Progenitor cell of endocrine pancreas (in vitro differentiated cells): ENCODE measurements at places on chromosomes 3 and 15.

DNA sequence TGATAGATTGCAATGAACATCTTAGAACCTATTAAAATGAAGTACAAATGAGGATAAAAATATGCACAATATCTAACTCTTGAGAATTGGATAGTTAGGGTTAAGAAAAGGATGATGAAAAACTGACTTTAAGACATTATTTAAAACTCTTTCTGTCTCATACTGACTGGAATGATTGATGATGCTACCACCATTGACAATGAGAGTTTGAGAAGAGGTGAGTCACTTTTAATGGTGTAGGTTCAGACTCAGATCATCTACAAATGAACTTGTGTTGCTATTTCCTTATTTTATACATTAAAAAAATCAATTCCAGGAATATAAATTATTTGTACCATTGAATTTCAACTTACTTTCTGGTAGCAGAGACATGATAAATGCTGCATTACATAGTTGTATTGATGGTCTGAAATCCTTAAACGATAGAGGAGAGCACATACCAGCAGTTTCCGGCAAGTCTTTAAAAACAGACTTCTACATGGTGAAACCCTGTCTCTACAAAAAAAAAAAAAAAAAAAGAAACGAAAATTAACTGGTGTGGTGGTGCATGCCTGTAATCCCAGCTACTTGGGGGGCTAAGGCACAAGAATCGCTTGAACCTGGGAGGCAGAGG is 409.0 kb downstream of the OTOL1 start:
- DNase-seq, result no peak

DNA sequence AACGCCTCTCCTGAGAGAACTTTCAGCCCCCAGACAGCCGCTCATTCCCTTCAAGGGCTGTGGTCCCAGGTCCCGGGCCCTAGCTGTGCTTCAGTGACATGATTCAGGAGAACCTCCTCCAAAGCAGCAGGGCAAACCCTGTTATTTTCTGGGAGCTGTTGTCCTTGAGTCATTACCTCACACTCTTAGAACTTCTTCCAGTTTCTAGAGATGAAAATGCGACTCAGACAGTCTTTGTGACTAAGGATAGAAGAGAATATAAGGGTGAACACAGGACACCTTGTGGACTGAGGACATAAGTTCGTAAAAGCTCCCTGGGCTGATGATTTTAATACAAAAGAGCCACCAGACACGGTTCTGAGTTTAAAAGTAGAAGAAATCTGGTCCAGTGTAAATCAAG is 203.8 kb downstream of the RORA start:
- DNase-seq, result no peak

DNA sequence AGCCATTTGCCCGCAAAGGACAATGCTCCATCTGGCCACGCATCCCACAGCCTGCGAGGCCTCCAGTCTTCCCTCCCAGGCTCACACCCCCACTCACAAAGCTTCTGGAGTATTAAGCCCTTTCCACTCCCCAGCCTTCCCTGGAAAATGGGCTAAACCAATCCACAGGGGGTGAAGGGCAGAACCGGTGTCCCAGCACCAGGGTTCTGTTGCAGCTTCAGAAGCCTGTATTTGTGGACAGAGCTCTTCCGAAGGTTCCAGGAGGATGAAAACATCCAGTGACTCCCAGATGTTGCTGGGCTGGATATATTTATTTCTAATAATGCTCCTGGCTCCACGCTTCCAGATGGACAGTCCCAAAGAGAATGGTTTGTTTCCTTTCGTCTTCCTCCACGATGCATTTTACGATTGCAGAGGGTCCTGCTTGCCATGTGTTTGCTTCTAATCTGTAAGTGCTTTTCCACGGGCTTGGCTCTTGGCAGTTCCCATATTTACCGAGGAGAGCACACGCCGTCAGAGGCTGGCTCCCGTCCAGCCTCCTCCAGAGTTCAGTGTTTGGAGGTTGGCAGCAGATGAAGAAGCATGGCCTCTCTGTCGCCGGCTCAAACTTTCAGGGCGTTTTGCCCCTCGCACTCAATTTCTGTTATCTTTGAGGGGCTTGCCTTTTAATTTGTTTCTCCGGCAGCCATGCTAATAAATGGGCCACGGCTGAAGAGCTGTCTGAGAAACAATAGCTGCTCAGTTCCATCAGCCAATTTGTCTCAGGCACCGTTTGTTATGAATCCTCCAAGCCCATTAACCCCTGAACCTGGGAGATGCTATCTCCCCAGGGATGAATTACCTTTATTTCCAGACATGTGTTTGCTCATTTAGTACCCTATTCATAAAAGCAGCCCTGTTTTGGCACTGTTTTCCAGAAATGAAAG is 367.9 kb upstream of the PROK2 start:
- no peak for DNase-seq

DNA sequence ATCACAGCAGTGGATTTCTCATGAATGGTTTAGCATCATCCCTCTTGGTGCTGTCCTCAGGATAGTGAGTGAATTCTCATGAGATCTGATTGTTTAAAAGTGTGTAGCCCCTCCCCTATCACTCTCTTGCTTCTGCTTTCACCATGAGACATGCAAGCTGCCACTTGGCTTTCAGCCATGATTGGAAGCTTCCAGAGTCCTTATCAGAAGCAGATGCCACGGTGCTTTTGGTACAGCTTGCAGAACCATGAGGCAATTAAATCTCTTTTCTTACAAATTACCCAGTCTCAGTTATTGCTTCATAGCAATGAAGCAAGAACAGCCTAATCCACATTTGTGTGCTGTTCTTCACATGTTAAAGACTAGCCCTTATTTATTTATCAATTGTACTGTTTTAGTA is 495.2 kb upstream of the EPHA6 start:
- DNase-seq, result no peak

DNA sequence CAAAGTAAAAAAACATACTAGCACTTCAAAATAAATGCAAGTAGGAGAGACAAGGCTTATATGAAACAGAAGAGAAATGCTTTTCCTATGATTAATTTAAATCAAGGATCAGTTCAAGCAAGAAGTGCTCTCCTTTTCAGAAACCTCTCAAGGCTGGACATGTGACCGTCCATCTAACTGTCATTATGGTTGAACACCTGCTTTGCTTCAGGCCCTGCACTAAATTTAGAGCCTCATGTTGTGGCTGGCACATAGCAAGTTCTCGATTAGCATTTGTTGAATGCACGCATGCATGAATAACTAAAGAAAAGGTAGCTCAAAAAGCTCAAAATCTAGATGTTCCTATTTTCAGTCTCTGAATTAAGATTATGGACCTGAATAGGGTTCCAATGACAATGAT is 82.0 kb downstream of the SV2B start:
- DNase-seq, result no peak

DNA sequence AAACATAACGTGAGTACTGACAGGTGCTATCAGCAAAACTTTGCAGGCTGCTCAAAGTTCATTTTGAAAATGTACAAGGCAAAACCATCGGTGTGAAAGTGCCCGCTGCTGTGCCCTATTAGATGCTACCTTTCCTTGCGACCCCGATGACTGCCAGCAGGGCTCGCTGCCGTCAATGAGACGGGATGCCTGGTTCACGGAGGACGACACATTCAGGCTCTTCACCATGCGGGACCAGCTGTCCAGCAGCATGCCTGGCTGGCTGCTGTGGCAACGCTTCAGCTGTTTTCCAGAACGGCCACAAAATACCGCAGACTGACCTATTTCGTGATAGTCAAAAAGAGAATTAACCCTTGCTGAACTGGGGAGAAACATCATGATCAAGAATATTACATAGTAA is 92.7 kb upstream of the OCA2 start:
- DNase-seq, result no peak

DNA sequence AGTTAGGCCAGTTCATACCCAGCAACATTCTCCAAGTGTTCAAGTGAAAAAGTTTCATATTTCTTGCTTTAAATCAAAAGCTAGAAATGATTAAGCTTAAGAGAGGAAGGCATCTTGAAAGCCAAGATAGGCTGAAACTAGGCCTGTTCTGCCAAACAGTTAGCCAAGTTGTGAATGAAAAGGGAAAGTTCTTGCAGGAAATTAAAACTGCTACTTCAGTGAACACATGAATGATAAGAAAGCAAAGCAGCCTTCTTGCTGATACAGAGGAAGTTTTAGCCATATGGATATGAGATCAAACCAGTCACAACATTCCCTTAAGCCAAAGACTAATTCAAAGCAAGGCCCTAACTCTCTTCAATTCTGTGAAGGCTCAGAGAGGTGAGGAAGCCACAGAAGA is 274.7 kb downstream of the TUSC7 start:
- DNase-seq, result no peak

DNA sequence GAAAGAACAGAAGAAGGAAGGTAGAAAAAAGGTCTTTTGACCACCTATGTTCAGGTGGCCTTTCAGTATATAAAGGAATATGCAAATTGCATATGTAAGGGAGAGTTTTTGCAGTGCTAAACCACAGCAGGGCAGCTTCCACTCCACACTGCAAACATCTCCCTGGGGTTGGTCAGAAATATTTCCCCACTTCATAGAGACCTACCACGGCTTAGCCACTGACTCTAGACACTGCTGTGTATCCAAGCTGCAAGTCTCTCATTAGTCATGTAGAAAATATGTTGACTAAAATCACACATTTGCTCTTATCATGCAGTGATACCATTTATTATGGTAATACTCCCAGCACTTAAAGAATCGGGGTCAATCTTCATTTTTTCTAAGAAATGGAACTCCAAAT is 214.9 kb upstream of the NR2F2 start:
- no peak for DNase-seq

GRCh38 chr15:85558848-85559247 is 178.4 kb downstream of the AKAP13 start:
- no peak for DNase-seq

- peak; percentile 46 for DNase-seq
These were observed 7.2 kb upstream of the SCAMP5 start for GRCh38 chr15:74988007-74988800.

- no peak for DNase-seq
These were observed 374.0 kb upstream of the ALCAM start for GRCh38 chr3:104992676-104993075.

DNA sequence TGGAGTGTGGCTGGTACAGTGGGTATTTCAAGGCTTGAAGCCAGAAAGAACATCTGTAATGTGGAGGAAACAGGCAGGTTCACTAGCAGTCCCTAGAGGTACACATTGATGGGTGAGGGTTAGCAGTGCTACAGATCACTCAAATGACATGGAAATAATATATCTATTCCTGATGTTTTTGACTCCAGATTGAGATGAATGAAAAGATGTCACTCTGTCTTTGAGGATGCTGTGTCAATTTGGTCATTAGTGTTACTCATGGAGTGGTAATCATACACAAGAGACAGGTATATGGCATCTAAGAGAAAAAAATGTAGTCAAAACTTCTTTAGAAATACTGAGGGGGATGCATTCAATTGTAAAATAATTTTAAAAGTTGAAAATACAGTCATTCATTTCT is 135.1 kb downstream of the ZIC1 start:
- DNase-seq, result no peak

DNA sequence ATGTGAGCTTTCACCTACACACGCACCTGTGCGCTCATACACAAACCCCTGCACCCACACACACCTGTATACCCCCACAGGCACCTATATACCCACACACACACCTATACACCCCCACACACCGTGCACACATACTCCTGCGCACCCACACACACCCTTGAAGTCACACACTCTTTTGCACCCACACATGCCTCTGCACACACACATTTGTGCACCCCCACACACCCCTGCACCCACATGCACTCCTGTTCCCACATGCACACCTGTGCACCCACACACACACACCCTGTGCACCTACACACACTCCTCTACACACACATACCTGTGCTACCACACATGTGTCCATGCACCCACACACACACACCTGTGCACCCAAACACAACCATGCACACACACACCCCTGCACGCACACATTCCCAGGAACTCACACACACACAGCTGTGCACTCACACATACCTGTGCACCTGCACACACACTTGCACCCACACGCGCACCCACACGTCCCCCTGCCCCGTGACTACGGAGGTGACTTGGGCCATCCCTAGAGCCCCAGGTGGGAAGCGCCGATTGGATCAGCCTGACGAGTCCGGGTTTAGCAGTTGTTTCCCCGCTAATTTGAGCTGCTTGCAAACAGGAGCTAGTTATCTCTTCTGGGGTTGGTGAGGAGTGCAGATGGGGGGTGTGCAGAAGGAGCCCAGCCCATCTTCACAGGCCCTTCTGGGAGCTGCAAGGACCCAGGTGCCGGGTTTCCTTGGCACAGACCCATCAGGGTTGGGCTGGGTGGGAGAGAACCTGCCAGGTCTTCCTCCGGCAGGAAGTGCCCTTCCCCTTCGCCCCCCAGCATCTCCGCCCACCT is 97.8 kb downstream of the CHSY1 start:
- DNase-seq, result no peak

- DNase-seq, result no peak
These were observed 57.3 kb downstream of the ROPN1B start for GRCh38 chr3:126026277-126026751.

DNA sequence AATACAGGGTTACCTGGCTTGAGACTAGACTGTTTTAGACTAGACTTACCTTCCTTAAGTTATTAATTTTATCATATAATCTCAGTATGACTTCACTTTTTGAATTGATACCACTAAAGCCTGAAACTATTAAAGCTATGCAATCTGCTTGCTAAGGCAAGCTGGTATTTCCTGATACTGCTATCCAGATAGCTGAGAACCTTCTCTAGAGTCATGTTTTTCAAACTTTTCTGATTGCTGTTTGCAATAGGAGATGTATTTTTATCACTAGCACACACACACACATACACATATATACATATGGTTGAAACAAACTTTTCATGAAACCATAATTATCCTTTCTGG is 9.3 kb upstream of the MAGI1 start:
- DNase-seq, result no peak

- no peak for DNase-seq
These were observed 9.2 kb downstream of the ASB14 start for GRCh38 chr3:57283334-57283733.

- DNase-seq, result no peak
These were observed 192.4 kb upstream of the IL12A start for GRCh38 chr3:159796226-159796625.

GRCh38 chr3:188046561-188047211 is 107.3 kb upstream of the LPP start:
- DNase-seq, result no peak

DNA sequence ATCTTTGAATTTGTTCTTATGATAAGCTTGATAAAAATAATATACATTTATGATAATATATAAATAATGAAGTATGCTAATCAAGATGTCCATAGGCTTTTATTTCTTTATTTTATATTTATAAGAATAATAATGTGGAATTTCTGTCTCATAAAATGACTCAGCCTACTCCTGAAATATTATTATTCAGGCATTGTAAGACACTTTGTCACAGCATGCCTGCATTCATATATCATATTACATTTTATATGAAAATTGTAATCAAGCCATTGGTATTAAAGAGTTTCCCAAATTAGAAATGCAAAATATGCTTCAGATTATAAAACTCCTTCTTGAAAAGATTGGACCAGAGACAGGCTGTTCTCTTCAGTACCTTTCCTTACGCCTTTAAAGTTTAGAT is 1303.7 kb upstream of the CADM2 start:
- no peak for DNase-seq

GRCh38 chr3:185658943-185659342 is 72.8 kb downstream of the SENP2 start:
- no peak for DNase-seq
